ENCODE measurements at places on chromosomes 16 and 17.
A peak's percentile ranks its signal among the peaks of the same experiment; 100 is the strongest.

DNA sequence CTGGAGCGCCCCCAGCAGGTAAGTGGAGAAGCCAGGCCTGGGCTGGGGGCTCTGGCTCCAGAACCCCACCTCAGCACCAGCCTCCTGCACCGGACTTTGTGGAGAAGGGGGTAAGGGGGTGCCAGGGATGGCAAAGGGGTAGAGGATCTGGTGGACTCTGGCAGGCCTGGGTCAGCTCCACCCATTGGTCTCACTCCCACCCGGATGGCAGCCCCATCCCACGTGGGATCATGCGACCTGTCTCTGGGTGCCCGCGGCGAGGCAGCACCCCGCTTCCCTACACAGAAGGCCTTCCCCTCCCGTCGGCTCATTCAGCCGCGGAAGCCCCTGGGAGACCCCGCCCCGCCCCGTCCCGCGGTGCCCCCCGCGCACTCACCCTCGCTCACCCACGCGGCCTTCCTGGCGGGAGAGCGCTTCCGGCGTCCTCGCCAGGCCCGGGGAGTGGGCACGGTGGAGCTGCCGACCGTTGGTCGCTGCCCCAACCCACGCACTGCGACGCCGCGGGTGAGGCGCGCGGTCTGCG, 498 bp upstream of the PLEKHG4 start:
- DNase-seq: peak; percentile 3

GRCh38 chr16:68749432-68749831, 12.3 kb downstream of the CDH1 start:
- DNase-seq: no peak

- DNase-seq: no peak
These were observed 22.8 kb downstream of the GINS2 start for GRCh38 chr16:85665929-85666328.

- peak; percentile 76 for DNase-seq
These were observed 15.0 kb downstream of the HASPIN start for GRCh38 chr17:3738562-3739295.

DNA sequence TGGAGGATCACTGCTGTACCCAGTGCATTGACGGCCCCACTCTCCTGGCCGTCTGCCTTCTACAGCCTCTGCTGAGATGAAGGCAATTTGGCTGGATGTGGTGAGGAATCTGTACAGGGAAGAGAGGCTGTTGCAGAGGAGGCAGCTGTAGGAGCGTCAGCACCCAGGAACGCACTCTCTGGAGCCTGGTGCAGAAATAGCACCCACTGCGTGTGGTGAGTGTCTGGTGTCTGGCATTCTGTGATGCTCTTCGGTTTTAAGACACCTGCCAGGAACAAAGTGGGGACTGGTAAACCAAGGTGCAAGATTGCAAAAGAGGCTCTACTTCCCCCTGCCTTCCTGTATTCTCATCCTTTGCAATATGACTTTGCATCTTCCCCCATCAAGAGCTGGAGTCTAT, 187.5 kb upstream of the SDK2 start:
- DNase-seq: no peak

DNA sequence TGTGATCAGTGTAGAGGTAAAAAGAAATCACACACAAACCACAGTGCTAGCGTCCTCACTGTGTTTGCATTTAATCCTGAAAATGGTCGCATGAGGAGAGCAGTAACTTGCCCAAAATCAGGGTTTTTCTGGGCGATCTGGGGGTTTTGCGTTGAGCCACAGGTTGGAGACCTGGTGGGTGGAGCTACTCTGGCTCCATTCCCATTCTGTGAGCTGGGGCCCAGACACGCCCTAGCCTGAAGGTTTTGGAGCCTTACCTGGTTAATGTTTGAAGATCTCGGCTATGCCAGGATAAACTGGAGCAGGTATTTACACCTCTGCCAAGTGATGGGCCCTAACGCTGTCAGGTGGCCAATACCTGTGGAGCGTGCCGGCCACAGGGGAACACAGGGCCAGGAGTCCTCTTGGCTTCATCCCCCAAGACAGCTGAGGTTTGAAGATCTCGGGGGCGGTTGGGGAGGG, 48.4 kb downstream of the MPRIP start:
- DNase-seq: no peak

DNA sequence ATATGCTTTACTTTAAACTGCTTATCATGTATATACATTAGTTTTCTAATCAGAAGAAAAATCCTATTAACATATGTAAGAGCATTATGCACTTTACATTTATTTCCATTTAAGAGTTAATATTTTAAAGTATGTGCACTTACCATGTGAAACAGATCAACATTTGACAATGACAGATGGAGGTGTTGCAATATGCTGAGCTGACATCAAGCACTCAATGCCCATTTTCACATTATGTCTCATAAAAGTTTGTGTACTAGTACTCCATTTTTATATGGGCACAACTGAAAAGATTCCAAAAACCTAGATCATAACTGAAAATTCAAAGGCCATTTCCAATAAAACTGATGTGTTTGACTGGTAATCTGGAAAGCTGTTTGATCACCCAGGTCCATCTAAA, 420.9 kb upstream of the SOX9 start:
- no peak for DNase-seq

GRCh38 chr17:1110862-1111598, 68.8 kb downstream of the ABR start:
- peak; percentile 31 for DNase-seq

- DNase-seq: no peak
These were observed 85.1 kb downstream of the LITAF start for GRCh38 chr16:11501632-11502031.

DNA sequence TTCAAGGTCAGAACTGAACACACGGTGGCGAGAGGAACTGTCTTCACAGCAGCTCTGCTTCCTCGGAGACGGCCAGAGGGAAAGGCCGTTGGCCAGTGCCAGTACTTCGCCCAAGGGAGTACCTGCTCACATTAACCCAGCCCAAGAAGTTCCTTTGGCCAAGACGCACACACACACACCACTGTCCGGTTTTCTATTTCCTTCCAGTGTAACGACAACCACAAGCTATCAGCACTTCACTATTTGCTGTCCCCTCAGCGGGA, 744 bp upstream of the GGNBP2 start:
- DNase-seq: peak; percentile 63

DNA sequence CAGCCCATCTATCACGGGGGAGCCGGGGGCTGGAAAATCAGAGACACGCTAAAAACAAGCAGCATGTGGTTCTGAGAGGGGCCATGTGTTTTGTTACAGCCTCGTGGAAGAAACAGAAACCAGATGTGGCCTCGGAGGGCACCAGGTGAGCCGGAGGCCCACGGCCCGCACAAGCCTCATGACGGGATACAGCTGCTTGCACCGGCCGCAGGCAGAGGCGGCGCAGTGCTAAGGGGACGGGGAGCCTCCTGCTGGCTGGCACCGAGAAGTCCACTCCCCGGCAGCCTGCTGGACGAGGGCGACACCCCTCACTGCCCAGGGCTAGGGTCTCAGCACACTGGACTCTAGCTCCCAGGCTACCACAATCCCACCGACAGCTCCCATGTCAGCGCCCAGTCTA, 19.2 kb downstream of the NDUFAF8 start:
- DNase-seq: no peak

- DNase-seq: no peak
These were observed 52.4 kb downstream of the WDR45B start for GRCh38 chr17:82595893-82596292.

DNA sequence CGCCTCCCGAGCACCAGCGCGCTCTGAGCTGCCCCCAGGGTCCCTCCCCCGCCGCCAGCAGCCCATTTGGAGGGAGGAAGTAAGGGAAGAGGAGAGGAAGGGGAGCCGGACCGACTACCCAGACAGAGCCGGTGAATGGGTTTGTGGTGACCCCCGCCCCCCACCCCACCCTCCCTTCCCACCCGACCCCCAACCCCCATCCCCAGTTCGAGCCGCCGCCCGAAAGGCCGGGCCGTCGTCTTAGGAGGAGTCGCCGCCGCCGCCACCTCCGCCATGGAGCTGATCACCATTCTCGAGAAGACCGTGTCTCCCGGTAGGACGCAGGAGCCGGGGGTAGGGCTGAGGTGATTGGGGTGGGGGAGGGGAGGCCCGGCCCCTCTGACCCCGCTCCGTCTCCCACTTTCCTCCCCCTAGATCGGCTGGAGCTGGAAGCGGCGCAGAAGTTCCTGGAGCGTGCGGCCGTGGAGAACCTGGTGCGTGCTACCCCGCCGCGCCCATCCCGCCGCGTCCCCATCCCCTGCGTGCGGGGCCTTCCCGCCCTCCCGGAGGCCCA, 329 bp downstream of the KPNB1 start:
- DNase-seq: no peak

- DNase-seq: no peak
These were observed 16.7 kb downstream of the CDK5R1 start for GRCh38 chr17:32503251-32504165.

DNA sequence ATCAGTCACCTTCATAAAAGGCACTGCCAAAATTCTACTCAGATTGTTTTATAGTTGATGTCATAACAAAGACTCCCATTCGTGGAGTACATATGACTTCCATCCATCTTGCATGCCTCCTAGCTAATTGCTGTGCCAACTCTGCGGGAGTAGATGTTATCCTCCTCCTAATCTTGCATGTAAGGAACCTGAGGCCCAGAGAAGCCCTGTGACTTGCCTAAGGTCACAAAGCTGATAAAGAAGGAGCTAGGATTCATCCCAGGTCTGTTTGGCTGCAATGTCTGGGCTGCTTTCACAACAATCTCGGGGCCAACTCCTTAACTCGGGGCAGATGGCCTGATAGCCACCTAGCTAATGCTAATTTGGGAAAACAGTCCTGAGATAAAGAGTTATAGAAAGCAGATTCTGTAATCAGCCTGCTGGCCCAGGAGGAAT, 87.3 kb downstream of the YPEL2 start:
- DNase-seq: no peak

GRCh38 chr16:30394592-30395154, 547 bp upstream of the ZNF48 start:
- no peak for DNase-seq

GRCh38 chr17:43878260-43879175, 28.8 kb downstream of the MPP2 start:
- DNase-seq: peak; percentile 65

Measured in DMS79 treated with DMSO at 0.1 percent for 48 hours (cell line).